ENCODE measurements at places on chromosomes 6 and 20.

- no peak for DNase-seq
These were observed 79.3 kb upstream of the NAA20 start for GRCh38 chr20:19937651-19938420.

- no peak for DNase-seq
These were observed 10.1 kb upstream of the SULF2 start for GRCh38 chr20:47795214-47795907.

GRCh38 chr6:163123098-163123497 lies 291.4 kb upstream of the QKI start:
- no peak for DNase-seq

- no peak for DNase-seq
These were observed 204.8 kb downstream of the OTOR start for GRCh38 chr20:16952965-16953364.

DNA sequence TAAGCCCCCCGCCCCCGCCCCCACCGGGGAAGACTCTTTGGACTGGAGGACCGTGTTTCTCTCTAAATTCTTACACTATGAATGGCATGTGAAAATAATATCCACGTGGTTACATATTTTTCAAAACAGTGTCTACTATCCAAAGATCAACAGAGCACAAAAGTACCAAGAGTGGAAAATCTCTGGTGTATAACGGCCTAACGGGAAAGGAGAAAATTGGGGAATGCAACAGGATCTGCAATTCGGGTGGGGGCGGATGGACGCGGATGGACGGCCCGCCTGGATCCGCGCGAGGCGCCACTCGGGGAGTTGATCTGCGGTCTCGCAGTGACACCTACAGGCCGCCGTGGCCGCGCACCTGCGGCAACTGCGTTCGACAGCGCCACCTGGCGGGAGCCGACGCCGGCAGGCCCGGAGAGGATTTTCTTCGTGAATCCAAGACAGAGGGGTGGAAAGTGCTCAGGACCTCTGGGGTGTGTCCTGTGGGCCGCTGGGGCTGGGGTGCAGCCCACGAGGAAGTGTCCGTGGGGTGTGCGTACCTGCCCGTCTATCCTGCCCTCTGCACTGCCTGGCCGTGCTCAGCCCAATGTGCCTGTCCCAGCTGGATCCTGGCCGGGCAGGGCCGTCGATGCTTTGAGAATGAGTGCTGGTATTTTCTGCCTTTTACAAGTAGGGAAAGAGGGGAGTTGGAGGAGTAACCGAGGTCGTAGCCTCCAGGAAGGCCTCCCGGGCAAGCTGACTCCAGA lies 18.6 kb downstream of the ANKRD60 start:
- DNase-seq = peak; percentile 98

DNA sequence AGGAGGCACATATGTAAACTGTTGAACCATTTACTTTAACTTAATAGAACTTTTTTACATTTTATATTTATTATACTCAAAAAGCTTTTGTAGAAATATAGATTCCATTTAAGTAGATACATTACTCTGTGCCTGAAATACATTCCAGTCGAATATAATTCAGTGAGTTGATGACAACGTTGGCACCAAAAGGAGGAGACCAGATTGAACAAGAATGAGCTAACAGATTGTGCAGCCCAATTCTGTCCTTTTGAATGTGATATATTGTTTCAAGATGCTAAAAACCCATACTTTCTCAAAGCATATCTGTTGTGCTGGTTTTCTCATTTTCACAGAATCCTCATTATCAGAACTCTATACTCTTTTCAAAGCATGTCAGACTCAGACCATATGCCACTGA lies 147.4 kb upstream of the SIM1 start:
- DNase-seq = no peak

- no peak for DNase-seq
These were observed 230.9 kb downstream of the CDC5L start for GRCh38 chr6:44618371-44618770.

DNA sequence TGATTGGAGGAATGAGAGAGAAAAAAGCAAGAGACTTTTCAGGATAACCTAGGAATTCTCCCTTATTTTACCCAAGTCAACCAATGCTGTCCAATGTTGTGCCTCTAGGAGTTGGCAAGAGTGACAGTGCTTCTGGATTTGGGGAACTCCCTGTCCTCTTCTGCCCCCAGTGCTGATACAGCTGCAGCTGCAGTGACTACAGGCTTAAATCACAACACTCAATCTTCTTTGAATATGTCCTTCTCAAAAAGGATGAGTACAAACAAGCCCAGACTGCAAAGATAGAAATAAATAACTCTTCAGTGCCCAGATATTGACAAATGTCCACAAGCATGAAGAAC lies 141.0 kb upstream of the COL21A1 start:
- DNase-seq = no peak

DNA sequence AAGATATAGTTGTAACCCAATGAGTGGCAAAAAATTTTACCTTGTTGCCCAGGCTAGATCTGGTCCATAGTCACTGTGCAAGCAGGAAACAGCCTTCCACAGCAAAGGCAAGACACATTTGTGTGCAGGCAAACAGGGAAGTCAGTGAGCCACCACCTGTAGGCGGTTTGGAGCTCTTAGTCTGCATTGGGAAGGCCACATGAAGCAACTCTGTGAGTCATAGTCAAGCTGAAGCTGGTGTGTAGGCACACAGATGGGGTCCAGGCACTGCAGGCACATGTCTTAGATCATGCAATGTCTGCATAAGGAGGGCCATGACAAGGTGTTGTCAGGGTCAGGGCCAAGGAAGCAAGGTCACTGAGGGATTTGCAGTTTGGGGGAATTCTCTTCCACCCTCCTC lies 543.2 kb upstream of the EPHA7 start:
- no peak for DNase-seq

- DNase-seq = no peak
These were observed 23.3 kb upstream of the SMIM26 start for GRCh38 chr20:18543932-18544331.

GRCh38 chr20:33730946-33731692 lies 677 bp upstream of the ZNF341 start:
- no peak for DNase-seq

GRCh38 chr20:37934634-37935375 lies 31.9 kb downstream of the VSTM2L start:
- no peak for DNase-seq

GRCh38 chr6:36444470-36444869 lies 1.7 kb downstream of the KCTD20 start:
- no peak for DNase-seq

- no peak for DNase-seq
These were observed 371.5 kb downstream of the SYNE1 start for GRCh38 chr6:152265651-152266050.

DNA sequence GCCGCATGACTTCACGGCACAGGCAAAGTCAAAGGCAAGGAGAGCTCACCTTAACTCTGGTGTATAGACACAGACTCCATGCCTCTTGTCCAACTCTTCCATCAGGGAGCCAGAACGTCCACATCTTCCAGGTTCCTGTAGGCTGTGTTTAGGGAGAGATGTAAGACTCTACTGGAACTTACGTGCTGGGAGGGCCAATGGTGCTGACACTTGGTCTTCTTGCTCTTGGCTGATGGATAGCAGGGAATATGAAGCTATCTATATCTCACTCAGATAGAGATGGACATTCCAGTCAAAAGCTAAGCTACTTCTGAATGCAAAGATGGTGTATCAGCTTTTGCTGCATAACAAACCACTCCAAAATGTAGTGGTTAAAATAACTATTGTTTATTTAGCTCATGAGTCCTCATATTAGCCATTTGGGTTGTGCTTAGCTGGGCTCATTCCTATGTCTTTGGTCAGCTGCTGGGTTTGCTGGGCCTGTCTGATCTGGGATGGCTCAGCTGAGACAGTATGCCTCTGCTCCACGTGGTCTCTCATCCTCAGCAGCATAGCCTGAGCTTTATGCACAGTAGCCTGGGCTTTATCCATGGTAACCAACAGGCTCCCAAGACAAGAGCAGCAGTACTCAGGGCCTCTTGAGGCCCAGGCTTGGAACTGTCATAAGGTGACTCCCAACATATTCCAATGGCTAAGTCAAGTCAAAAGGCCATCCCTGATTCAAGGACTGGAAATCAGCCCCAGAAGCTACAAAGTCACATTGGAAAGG lies 111.6 kb downstream of the SNX5 start:
- DNase-seq = no peak

DNA sequence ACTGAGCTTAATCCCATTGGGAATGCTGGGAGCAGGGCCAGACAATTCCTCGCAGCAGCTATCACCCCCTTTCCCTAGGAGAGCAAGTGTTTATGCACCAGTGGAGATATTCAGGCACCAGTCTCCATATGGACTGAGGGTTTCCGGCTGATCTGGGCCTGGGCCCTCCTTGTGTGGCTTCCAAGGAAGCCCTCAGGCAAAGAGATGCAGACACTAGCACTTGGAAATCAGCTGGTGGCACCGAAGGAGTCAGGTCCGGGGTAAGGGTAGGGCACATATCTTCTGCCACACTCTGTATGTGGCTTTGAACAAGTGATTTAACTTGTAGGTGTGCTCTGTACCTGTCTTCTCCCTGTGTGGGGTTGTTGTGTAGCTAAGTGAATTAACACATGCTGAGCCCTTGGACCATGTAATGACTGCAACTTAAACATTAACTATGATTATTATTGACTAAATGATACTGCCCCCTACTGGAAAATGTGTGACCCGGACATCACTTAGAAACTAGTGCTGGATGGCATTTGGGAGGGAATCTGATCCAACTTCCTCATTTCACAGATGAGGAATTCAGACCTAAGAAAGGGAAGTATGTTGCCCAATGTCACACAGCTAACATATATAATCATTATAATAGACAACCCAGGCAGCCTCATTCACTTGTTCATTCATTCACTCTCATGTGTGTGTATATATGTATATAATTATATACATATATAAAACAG lies 19.3 kb upstream of the WFDC2 start:
- peak; percentile 72 for DNase-seq

DNA sequence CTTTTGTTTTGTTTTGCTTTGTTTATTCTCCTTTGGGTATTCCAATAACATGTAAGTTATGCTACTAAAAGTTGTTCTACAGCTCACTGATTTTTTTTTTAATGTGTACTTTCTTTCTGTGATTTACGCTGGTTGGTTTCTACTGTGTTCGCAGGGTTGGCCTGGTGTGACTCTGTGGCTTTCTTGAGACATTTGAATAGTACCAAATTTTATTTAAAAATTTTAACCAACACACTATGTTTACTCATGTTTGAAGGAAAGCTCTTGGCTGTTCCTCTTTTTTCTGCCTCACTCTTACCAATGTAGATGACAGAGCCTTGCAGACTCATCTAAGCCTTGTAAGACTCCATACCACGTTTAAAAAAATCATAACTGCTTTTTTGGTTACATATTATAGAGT lies 1784.9 kb upstream of the DEFB115 start:
- no peak for DNase-seq

GRCh38 chr6:45956663-45957062 lies 59.0 kb downstream of the CLIC5 start:
- no peak for DNase-seq
